ENCODE measurements at places on chromosomes 2 and 18.

DNA sequence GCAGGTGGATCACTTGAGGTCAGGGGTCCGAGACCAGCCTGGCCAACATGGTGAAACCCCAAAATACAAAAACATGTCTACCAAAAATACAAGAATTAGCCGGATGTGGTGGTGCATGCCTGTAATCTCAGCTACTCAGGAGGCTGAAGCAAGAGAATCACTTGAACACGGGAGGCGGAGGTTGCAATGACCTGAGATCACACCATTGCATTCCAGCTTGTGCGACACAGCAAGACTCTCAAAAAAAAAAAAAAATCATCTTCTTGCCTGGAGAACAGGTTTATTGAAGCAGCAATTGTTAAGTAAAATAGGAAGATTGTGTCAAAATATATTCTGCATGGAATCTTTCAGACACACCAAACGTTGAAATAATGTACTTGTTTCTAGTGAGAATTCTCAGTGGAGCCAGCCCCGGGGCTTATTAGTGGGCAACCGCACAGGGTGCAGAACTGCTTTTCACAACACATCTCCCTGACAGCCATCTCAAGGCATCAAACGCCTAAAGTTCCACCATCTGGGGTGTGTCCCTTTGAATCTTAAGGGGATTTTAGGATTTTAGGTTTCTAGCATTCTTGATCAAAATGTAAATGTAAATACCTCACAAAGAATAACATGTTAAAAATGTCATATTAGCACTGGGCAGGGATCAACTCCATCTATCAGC, 28.6 kb upstream of the PPP4R1 start:
- no peak for DNase-seq

DNA sequence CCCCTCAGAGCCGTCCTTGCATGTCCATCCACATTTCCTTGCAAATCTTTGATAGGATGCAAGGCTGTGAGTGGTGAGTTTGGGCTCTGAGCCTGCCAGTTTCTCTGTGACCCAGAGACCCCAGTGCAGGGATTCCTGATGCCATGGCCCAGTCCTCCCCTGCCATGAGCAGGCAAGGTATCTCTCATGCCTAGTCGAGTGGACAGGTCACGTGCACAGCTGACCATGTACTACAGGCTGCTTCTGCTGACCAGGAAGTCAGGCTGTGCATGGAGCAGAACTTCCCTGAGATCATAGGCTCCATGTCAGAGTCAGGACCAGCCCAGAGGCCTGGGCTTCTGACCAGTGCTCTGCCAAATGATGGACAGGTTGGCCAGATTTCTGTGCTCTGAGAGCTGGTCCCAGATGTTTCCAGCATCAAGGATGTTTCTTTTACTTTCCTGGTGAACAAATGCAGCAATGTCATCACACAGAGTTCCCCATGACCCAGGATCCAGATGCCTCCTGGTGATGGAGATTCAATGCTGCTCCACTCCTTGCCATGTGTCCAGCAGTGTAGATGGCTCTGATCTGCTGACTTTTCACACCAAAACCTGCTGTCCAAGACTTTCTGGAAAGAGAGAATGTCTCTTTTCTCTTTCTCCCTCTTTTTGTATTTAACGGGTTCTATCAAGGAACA, 321.6 kb upstream of the HS6ST1 start:
- no peak for DNase-seq

- DNase-seq, result no peak
Observed at GRCh38 chr2:47519604-47520301, 116.8 kb downstream of the MSH2 start.

- no peak for DNase-seq
Observed at GRCh38 chr18:56721491-56721890, 70.3 kb downstream of the WDR7 start.

DNA sequence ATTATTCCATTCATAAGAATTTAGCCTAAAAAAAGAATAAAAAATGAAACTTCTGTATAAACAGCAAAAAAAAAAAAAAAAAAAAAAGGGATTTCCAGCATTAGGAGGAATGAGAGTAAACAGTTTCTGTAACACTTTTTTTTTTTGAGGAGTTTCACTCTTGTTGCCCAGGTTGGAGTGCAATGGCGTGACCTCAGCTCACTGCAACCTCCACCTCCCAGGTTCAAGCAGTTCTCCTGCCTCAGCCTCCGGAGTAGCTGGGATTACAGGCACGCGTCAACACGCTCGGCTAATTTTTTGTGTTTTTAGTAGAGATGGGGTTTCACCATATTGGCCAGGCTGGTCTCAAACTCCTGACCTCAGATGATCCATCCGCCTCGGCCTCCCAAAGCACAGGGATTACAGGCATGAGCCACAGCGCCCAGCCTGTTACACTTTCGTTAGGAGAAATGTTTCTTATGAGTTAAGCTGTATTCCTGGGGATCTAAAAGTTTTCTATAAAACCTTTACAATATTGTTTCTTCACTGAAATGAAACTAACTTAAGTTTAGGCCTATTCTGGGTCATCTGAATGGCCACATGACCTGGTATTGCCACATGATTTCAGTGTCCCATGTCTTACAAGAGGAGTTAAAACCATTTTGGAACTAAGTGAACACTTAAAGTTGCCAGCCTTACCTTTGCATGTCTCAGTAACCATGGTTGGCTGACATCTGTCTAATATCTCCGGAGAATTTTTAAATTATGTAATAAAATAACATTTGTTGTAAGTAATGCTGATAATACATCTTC, 17.5 kb downstream of the SMAD2 start:
- DNase-seq, result peak; percentile 35

DNA sequence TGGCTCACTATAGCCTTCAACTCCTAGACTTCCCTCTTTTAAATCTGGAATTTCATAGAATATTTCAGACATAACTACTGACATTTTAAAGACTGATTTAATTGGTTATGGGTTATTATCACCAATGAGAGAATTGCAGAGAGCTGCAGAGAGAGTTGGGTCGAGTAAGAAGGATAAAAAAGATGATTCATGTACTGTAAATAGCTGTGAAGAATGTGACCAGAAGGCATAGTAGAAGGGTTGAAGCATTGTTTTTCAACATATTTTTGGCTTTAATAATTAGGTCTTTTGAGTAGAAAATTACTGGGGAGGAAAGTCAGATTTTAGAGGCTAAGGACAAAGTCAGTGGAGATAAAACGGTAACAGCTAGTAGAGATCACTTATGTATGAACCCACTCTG, 503.2 kb upstream of the SLC8A1 start:
- DNase-seq, result no peak

- DNase-seq, result no peak
Observed at GRCh38 chr2:188512456-188512855, 220.8 kb downstream of the GULP1 start.

GRCh38 chr2:28833740-28834470, 23.3 kb downstream of the SPDYA start:
- no peak for DNase-seq

DNA sequence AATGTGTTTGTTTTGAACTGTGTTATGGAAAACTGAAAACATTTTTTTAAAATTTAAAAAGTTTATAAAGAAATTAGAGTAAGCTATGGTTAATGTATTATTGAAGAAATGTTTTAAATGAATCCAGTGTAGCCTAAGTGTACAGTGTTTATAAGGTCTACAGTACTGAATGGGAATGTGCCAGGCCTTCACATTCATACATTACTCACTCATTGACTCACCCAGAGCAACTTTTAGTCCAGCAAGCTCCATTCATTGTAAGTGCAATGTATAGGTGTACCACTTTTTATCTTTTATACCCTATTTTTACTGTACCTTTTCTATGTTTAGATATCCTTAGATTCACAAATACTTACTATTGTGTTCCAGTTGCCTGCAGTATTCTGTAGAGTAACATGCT, 215.1 kb upstream of the THUMPD2 start:
- no peak for DNase-seq

DNA sequence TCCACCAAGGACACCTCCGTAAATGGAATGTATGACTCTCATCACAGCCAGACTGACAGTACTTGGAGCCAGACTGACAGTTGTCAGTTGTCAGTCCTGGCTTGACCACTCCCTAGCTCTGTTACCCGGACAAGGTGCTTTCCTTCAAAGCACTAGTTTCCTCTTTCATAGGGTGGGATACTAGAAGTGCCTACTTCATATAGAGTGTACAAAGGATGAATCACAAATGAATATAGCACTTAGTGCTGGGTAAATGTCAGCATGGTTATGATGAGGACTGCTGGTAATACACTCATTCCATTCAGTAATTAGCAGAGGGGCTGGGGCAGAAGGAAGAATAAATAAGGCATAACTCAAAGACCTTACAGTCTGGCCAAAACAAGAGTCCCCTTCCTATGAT, 91.4 kb downstream of the ARL4C start:
- no peak for DNase-seq

GRCh38 chr2:157593411-157593810, 35.3 kb downstream of the ACVR1C start:
- no peak for DNase-seq

- no peak for DNase-seq
Observed at GRCh38 chr2:72077702-72078169, 69.9 kb downstream of the CYP26B1 start.

DNA sequence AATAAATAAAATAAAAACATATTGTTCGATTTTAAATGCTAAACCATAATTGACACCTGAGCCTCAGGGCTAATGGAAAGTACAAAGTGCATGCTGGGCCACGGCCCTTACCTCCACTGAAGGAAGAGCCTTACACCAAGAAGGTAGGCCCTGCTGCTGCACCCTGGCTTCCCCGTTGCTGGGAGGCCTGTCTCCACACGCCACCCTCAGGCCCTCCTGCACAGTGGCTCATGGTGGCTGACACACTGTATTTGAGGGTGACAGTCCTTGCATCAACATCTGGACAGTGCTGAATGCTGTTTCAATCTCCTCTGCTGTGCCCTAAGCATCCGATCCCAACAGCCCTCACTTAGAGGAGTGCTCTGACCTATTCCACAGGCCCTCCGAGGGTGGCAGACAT, 39.3 kb upstream of the EDAR start:
- no peak for DNase-seq

GRCh38 chr2:111061191-111061590, 59.5 kb upstream of the BCL2L11 start:
- no peak for DNase-seq

GRCh38 chr2:97359861-97360584, 229.7 kb downstream of the ANKRD36B start:
- DNase-seq, result no peak

DNA sequence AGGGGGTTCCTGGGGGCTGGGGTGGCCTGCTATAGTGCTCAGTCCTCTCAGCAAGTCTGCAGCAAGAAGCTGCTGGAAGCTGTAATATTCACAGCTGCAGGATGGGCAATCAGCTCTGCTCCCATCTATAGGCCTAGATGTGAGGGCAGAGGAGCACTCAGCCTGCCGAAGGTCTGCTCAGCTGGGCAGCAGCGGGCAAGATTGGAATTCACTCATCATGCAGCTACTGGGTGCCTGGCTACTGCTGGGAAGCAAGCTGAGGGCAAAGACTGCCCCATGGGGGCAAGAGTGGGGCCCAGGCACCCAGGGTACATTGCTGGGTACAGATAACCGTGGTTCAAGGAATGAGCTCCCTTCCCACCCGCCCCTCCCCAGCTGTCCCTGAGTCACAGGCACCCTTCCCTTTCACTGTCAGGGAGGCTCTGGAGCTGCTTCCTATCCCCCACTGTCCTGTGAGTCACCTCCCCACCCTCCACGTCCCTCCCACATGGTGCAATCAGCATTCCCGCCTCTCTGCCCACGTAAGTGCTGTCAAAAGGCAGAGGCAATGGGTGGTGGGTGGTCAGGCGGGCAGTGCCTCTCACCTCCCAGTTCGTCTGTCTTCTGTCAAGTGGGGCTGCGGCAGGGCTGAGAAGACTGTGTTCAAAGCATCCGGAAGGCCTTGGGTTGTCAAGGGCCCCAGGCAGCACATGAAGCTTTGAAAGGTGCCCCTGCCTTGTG, 169.2 kb downstream of the TRIM43 start:
- no peak for DNase-seq

DNA sequence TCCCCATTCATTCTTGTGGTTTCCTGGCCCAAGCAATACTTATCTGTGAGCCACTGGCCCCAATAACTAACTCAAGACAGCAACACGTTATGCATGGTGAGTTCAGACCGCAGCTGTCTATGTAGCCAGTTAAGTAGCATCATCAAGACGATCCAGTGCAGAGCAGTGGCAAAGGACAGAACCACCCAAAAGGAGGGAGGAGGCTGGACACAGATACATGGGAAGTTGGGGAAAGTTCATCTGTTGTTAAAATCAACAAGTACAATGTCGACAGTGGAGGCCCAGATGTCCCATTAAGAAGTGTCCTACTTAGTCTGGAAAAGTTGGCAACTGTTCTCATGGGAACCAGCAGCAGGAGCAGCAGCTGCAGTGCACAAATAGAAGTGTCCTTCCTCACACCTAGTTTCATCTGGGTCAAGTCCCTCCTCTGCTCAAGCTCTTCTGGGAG, 106.9 kb upstream of the THOC1 start:
- DNase-seq, result no peak

GRCh38 chr2:75547345-75548035, 13.2 kb downstream of the EVA1A start:
- no peak for DNase-seq

- DNase-seq, result no peak
Observed at GRCh38 chr2:19538411-19538963, 180.1 kb upstream of the OSR1 start.

- DNase-seq, result no peak
Observed at GRCh38 chr2:84846041-84846663, 34.7 kb downstream of the TRABD2A start.

GRCh38 chr18:79956276-79956675, 4.8 kb upstream of the SLC66A2 start:
- no peak for DNase-seq

DNA sequence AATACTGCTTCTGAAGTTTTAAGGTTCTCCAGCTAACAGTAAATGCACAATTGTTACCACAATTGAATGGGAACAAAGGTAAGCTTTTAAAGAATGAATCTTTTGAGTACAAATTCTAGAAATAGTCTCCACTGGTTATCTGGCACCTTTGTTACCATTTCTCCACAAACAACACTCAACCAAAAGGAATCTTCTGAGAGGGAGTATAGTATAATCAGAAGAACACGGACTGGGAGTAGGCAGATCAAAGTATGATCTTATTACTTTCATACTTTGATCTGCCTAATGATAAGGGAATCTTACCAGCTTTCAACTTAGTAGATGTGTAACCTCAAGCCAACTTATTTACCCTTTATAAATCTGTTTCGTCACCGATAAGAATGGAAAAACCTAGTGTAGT, 1.4 kb downstream of the CEP76 start:
- DNase-seq, result no peak

DNA sequence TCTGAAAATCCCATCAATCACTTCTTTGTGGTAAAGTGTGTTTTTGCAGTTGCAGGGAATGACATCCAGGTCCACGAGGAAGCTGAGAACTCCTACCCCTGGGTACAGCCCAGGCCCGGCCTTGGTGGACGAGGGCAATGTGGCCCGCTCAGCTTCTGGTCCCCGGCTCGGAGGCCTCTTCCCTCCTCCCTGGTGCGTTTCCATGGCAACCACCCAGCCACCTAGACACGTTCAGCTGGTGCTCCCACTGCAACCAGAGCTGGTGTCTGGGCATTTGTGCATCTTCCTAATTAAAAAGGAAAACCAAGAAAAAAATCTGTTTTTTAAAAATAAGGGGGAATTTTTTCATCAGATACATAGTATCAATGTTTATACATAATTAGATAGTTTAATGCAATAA, 603.6 kb upstream of the SALL3 start:
- no peak for DNase-seq

- DNase-seq, result no peak
Observed at GRCh38 chr18:14031053-14031452, 101.2 kb downstream of the ZNF519 start.

- DNase-seq, result no peak
Observed at GRCh38 chr2:157173740-157174184, 83.7 kb upstream of the GALNT5 start.

GRCh38 chr2:148231858-148232257, 211.0 kb downstream of the MBD5 start:
- DNase-seq, result no peak

GRCh38 chr2:12180031-12180430, 433.6 kb downstream of the LPIN1 start:
- no peak for DNase-seq

Data from activated CD4-positive, alpha-beta memory T cell treated with anti-CD3 and anti-CD28 coated beads for 36 hours (primary cell).